ENCODE measurements at places on chromosomes 3 and 15.

- no peak for DNase-seq
These were observed 75.9 kb downstream of the STRIT1 start for GRCh38 chr3:155217591-155217990.

DNA sequence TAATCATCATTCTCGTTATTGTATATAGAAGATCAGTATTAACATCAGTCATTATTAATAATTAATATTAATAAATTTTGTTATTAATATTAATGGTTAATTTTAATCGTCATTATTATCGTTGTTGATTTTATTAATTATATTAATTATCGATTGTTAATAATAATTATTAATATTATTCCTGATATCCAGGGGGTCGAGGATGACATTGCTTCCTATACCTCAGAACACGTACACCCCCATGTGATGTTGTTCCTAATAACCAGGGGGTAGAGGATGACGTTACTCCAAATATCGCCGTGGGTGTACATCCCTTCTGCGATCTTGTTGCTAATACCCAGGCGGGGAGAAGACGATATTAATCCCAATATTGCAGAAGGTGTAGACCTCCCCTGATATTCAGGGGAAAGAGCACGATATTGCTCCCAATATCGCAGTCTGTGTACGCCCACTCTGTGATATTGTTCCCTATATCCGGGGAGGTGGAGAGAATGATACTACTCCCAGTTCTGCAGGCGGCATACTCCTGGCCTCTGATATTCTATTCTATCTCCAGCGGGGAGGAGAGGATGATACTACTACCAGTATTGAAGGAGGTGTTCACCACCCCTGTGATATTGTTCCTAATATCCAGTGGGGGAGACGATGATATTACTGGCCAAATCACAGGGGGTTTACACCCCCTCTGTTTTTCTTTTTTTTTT lies 22.3 kb upstream of the BMF start:
- no peak for DNase-seq

DNA sequence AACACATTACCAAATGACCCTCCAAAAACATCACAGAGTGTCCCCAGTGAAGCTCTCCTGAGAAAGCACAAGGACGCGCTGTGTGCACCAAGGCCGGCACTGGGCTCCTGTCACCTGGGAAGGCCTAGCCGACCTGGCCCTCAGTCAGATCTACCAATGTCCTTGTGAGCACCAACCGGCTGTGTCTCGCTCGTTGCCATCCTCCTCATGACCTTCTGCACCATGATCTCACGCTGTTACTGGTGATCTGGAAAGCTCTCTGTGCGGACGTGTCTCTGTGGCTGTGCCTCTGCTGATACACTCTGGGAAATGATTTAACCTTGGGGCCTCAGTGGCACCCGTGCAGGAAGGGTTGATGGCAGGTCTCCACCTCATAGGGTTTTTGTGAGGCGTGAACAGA lies 24.2 kb downstream of the ZXDC start:
- no peak for DNase-seq

GRCh38 chr15:42332331-42332730 lies 27.0 kb upstream of the CAPN3 start:
- DNase-seq, result no peak

DNA sequence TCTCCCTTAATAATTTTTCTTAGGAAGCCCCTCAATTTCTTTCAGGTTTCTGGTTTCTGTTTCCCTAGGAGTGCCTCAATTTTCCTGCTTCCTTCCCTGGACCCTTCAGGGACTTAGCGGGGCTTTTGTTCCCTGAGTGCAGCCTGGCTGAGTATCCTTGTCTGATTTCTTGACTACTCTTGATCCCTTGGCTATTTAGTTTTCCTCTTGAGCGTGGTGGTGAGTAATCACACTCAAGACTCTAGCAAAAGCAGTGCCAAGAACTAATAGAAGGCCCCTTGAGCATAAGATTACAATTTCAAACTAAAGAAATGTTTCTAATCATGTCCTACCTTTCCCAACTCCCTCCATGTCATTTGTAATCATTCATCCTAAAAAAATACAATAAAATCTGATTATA lies 94.3 kb upstream of the C3orf80 start:
- DNase-seq, result no peak

DNA sequence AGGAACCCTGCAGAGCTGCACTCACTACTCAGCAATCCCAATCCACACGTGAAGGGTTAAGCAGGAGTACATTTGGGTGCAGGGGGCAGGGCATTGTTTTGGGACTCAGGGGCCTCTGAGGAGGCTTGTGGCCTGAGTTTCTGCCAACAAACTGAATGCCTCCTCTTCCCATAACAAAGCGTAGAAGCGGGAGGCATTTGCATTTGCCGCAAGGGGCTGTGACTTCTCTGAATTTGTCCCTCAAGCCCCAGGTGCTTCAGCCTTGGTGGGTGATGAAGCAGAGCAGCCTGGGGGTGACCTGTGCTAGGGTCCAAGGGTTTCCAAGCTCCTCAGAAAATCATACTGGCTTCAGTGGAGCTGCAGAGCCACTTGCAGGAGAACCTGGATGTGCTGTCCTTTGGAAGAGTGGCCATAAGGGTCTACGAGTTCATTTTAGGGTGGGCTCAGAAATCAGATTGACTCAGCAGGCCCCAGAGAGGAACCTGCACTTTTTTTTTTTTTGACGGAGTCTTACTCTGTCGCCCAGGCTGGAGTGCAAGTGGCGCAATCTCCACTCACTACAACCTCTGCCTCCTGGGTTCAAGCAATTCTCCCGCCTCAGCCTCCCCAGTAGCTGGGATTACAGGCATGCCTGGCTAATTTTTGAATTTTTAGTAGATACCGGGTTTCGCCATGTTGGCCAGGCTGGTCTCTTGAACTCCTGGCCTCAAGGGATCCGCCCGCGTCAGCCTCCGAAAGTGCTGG lies 1.4 kb upstream of the RPSA start:
- no peak for DNase-seq

DNA sequence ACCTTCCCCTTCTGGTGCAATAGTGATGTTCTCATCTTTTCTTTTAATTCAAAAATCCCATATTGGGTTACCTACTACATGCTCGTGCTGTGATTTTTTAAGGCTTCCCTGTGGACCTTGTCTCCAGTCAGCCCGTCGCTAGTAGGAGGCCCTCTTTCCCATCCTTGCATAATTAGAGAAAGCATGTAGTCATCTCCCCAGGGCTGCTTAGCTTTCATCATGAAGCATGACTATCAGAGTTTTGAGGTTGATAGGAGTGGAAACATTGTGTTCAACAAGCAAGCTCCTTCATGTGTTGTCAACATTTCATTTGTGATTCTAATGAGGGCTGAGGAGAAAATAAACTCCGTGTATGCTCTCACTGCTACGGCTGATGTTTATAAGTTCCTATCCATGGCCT lies 8.7 kb upstream of the LRTM1 start:
- DNase-seq, result no peak

DNA sequence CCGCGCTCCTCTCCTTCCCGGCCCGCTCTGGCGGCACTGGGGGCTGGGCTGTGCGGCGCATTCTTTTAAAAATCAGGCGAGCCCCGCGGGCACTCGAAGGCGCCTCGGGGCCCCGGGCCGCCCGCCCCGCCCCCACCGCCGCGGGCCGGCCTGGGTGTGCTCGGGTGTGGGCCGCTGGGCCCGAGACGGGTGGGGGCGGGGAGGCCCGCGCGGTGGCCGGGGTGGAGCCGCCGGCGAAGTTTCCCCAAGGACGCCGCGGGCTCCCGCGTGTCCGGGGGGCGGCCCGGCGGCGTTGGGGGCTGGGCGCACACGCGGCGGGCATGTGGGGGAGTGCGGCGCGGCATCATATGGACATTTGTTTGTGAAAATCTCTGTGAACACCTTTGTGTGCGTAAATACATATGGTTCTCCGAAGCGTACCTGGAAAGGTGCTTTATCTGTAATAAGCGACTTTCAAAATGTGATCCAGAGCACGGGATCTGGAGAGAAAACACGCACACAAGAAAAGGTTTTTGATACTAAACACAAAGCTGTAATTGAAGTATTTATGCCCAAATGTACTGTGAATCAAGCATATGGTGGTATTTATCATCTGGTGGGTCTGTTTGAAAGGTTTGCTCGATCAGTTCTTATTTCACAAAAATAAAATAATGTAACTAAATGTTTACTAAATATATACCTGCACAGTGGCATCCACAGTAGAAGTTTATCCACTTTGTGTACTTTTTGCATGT lies 612 bp upstream of the TBL1XR1 start:
- DNase-seq, result no peak

DNA sequence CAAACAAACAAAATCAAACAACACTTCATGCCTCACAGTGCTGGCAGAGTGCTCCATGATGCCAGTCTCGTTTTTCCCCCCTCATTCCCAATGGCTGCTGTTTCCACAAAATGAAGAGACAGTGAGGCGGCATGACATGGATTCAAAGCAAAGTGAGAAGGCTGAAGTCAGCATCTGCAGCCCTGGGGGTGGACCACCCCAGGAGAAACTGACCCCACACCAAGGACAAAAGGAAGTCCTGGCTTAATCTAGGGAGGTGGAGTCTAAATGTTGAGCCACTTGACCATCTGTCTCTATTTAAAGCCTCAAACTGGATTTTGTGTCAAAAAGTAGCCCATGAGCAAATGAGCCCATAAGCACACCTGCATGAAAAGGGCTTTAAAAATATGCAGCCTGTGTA lies 151.2 kb upstream of the RORA start:
- no peak for DNase-seq

GRCh38 chr3:41328926-41329325 lies 129.6 kb downstream of the CTNNB1 start:
- no peak for DNase-seq

- DNase-seq, result no peak
These were observed 26.7 kb downstream of the PGPEP1L start for GRCh38 chr15:98980899-98981228.

DNA sequence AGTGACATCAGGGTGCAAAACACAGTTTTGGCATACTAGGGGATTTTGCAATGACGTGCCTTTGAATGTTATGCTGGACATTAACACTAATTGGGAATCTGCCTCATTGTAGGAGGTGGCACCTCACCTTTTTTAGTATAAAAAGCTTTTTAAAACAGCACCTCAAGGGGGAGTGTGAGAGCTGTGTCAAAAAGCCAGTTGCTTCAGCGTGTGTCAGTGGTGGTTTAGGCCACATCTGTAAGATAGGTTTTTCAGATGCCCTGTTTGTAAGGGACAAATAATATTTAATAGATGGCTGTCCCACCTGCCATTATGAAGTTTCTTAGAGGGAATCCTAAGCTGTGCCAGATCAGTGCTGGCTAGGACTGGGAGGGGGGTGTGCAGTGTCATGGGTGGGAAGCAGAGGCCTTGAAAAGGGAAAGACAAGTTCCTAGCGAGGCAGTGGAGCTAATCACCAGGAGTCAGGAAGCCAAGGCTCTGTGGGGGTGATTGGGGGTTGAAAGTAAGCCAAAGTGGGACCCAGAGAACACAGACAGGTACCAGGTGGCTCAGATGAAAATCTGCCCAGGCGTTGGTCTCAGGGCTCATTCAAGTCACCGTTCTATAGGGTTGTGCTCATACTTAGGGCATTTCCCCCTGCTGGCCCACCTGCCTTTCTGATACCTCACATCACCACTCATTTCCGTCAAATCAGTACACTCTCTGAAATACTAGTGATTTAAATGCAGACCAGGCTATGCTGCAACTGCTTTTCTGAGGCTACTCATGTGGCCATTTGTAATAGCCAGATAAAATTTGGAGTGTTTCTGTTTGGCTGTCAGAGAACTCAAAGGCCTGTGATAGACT lies 120.5 kb downstream of the BBX start:
- DNase-seq, result no peak

DNA sequence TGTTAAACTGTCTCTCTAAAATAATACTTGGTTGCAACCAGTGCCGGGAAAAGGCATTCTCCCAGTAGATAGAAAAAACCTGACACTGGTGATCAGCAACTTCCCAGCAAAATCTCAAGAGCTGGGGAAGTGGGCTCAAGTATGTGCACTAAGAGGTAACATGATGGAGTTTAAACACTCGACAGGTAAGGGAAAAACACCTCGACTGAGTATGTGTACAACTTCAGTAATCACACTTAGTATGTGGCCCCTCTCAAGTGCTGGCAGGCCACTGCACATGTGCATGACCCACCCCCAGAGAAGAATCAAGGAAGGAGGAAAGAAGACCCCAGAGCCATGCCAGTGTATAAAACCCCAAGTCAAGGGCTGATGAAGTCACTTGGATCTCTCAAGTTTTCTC lies 27.4 kb downstream of the SPESP1 start:
- no peak for DNase-seq

GRCh38 chr3:48318713-48319468 lies 14.6 kb downstream of the SPINK8 start:
- no peak for DNase-seq

GRCh38 chr3:190699776-190700175 lies 162.7 kb downstream of the GMNC start:
- DNase-seq, result no peak

- no peak for DNase-seq
These were observed 203.9 kb downstream of the NEK10 start for GRCh38 chr3:27165321-27165721.

- no peak for DNase-seq
These were observed 437.3 kb upstream of the BCHE start for GRCh38 chr3:166274351-166275023.

DNA sequence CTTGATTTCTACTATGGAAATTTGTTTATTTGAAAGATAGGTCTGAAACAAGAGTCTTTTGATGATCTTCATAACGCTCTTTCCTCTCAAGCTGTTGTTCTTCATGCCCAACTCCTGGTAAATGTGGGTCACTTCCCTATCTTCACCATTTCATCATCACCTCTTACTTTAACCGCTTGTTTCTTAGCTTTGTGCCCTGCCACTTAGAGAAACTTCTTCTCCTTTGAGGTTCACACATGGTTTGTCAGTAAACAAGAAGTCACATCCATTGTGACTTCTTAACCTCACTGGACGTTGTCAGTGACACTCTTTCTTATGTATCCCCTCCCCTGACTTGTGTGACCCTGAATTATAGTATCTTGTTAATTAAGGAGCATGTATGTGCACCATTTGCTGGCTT lies 16.9 kb upstream of the P2RY13 start:
- no peak for DNase-seq

DNA sequence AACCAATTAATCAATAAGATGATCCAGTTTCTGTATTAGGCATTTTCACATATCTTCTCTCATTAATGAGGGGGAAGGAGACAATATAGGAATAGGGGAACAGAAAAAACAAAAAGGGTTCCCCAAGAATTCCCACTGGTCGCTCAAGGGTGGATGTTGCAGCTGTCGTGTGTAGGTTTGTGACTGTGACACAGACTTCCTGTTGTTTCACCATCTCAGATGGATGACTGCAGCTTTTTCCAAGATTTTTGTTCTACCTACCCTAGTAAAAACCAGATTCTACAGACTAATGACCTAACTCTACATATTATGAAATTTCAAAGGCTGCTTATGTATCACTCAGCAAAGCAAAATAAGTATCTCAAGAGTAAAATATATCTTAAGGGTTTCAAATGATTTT lies 73.7 kb upstream of the MB21D2 start:
- no peak for DNase-seq

GRCh38 chr3:29195056-29195455 lies 85.8 kb upstream of the RBMS3 start:
- DNase-seq, result no peak

DNA sequence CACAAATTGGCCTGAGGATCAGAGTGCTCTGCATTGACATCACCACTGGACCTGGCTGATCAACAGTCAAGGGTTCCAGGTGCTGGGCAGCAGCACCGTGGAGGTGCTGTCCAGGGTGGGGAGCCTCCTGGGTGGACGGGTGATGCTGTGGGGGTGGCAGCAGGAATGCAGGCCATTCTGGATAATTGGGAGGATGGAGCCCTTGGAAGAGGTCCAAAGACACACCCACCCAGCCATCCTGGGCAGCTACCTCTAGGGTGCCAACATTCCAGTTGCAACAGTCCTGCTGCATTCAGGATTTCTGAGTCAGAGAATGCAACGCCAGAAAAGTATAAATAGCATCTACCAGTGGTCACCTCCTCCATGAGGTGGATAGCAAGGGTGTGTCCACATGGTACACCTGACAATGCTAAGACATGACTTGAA lies 26.8 kb downstream of the STARD5 start:
- DNase-seq, result no peak
